Small intestine (tissue), 16 donors: ENCODE measurements at places on chromosomes 13 and 19.

- DNase-seq, result no peak
Measured at GRCh38 chr13:94921181-94921580, 208.8 kb upstream of the SOX21 start.

- DNase-seq, result peak; percentile 31
Measured at GRCh38 chr19:5993648-5994358, 15.9 kb upstream of the RANBP3 start.

DNA sequence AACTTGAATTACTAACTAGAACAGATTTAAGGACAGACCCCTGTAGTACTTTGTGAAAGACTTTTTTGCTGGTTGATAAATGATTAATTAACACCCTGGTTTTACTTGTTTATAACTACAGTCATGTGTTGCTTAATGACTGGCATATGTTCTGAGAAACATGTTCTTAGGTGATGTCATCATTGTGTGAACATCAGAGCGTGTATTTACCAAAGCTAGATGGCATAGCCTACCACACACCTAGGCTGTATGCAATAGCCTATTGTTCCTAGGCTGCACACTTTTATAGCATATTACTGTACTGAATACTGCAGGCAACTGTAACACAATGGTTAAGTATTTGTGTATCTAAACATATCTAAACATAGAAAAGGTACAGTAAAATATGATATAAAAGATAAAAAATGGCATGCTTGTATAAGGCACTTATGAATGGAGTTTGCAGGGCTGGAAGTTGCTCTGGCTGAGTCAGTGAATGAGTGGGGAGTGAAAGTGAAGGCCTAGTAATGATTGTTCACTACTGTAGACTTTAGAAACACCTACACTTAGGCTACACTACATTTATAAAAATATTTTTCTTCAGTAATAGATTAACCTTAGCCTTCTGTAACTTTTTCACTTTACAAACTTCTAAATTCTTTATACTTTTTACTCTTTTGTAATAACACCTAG is 260.3 kb downstream of the KCNRG start:
- DNase-seq, result peak; percentile 29

GRCh38 chr13:48393698-48394085 is 19.2 kb downstream of the LPAR6 start:
- no peak for DNase-seq

DNA sequence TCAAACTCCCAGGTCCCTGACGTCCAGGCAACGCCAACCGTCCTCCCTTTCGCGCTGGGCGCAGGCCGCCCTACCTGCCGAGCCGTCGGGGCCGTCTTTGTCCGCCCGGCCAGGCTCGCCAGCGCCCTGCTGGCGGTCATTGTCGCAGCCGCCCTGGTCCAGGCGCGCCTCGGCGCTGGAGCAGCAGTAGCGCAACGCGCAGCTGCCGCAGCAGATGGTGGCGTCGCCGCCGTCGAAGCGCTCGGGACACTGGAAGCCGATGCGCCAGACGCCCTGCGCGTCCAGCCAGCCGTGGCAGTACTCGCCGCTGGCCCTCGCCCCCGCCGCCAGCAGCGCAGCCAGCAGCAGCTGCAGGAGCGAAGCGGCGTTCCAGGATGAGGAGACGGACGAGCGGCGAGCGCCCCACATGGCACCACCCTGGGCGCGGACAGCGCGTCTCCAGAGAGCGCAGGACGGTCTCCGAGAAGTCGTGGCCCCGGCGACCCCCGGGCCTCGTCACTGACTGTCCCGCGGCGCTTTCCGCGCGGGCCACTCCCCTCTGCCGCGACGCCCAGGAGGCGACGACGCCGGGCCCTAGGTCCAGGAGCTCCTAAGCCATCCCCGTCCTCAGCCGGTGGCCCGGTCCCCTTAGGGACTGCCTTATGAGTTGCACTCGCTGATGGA is 1.1 kb downstream of the SHISA2 start:
- no peak for DNase-seq
